ENCODE measurements at places on chromosomes 12 and 14. TPM values are rescaled to one million over a fixed set of nuclear protein-coding genes. Genes with fewer than 3 reads are reported as not detected.

The OXA1L gene
- 44.4 TPM for total RNA-seq

The CACNA1C gene
- 0.22 TPM for total RNA-seq

The PLBD1 gene
- total RNA-seq, result not detected

The SERPINA12 gene
- total RNA-seq, result not detected

The SERPINA5 gene
- not detected for total RNA-seq

The PMEL gene
- 1.1 TPM for total RNA-seq

The LRRK2 gene
- 3.6 TPM for total RNA-seq

The TSHR gene
- total RNA-seq, result not detected

The LHX5 gene
- total RNA-seq, result not detected

GRCh38 chr12:51677284-51677968 lies 86.4 kb downstream of the SCN8A start:
- no peak for DNase-seq

- no peak for DNase-seq
Measured at GRCh38 chr12:6336889-6337853, 4.7 kb downstream of the TNFRSF1A start.

- DNase-seq, result peak; percentile 93
Measured at GRCh38 chr12:18747895-18748294, 10.0 kb downstream of the CAPZA3 start.

- DNase-seq, result no peak
Measured at GRCh38 chr12:93456077-93456476, 11.2 kb upstream of the MRPL42 start.

- DNase-seq, result no peak
Measured at GRCh38 chr14:61513986-61514830, 181.1 kb upstream of the HIF1A start.

DNA sequence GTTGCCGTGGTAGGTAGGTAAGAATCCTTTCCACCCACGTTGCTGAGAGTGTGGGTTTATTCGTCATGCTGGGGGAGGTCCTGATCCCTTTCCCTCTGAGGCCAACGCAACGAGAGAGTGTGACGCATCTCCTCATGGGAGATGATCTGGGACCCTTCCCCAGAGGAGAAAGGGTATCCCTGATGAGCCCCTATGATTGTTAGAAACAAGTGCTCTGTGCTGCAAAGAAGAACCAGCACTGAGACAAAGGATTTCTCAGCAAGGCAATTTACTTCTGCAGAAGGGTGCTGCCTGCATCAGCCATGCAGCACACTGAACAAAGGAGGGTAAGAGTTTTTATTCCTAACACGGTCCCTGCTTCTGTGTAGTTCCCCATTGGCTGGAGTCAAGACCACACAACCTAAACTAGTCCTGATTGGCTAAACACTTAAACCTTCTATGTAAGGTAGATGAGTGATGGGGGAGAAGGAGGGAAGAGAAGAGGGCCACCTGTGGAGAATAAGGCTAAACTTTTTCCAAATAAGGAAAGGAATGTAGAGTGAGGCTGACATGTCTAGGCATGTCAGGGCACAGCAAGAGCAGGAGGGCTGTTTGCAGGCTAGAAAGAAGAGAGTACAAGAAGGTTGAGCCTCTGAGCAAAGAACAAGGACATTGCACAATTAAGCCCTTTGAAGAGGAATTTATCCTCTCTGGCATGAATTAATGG lies 21.3 kb downstream of the CLEC2A start:
- no peak for DNase-seq

- DNase-seq, result no peak
Measured at GRCh38 chr12:84976133-84976532, 59.9 kb downstream of the TSPAN19 start.

GRCh38 chr14:101065246-101065645 lies 161.7 kb upstream of the RTL1 start:
- no peak for DNase-seq

GRCh38 chr14:57771801-57772200 lies 94.1 kb downstream of the SLC35F4 start:
- DNase-seq, result no peak

GRCh38 chr14:40463886-40464285 lies 1031.7 kb upstream of the FBXO33 start:
- no peak for DNase-seq

- DNase-seq, result no peak
Measured at GRCh38 chr12:109503611-109504010, 26.2 kb downstream of the UBE3B start.

GRCh38 chr12:51349026-51349425 lies 2.5 kb upstream of the CELA1 start:
- DNase-seq, result no peak

DNA sequence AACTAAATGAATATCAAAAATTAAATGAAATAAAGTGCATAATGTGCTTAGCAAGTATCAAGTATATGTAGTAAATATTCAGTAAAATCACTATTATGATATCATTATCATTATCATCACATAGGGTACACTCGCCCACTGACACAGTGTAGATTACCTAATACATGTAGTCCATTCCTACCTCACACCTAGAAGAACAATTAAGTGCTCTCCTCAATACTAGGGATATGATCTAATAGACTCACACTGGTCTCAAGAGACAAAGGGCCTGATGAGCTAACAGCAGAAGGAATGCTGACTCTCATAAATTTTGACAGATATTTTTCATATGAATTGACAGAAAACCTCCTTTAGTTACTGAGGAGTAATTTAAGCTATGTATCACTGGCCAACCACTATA lies 29.1 kb downstream of the FSCB start:
- DNase-seq, result no peak

DNA sequence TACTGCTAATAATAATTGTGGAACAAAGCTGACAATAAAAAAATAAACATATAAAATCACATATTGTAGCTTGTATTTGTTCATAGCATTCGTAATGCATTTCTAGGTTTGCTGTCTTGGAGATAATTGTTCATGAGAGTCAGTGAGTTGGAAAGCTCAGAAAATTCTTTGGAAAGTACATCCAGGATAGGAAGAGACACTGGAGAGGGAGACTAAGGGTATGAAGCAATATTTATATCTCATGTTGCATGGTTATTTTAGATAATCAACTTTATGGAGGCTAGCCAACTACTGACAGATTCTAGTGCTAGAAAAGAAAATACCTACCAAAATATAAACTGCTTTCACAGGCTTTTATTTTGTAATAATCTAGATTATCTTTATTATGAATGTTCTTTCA lies 1095.2 kb downstream of the FSCB start:
- no peak for DNase-seq

GRCh38 chr14:70904373-70904772 lies 2.9 kb upstream of the PCNX1 start:
- no peak for DNase-seq

DNA sequence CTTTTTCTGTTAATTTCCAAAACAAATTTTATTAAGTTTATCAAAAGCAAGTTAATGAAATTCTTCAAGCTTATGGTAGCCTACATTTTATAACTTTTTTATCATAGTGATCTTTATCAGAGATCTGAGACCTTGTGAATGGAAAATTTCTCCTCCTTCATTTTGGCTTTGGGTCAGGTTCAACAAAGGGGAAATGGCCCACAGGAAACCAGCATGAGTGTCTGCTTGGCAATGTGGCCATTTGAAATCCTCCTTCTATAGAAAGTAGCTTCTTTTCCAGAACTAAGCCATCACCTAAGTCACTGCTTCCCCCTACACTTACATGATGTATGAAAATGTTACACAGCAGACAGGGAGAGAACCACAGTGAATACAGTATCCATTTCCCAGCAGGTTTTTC lies 1.6 kb downstream of the RHOJ start:
- DNase-seq, result no peak

- no peak for DNase-seq
Measured at GRCh38 chr12:3145033-3145432, 67.9 kb downstream of the TSPAN9 start.

- DNase-seq, result peak; percentile 54
Measured at GRCh38 chr12:11658791-11659190, 9.3 kb downstream of the ETV6 start.

DNA sequence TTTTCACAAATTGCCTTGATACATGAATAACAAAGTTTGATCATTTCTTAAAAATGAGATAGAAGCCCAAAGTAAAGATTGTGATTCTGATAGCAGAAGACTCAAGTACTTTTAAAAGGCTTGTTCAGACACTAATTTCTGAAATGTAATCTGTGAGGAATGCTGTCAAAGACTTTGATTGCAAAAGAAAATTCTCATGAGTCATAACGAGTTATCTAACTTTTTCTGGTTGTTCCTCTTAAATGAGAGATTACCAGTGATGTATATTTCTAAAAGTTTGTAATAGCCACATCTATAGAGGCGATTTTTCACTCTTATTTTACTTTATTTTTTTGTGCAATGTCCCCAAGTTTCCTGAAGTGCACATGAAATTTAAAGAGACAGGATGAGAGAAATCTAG lies 7.0 kb downstream of the PYGL start:
- peak; percentile 30 for DNase-seq
